Adrenal gland (tissue), 19 donors: ENCODE measurements at places on chromosomes 6 and 20. TPM values are rescaled to one million over a fixed set of nuclear protein-coding genes. Genes with fewer than 3 reads are reported as not detected.

ADGRF5 gene
- 40.6 TPM for total RNA-seq

TBX18 gene
- 3.7 TPM for total RNA-seq

REV3L gene
- total RNA-seq, result 26.1 TPM

CENPW gene
- total RNA-seq, result 1.5 TPM

PNLDC1 gene
- not detected for total RNA-seq

ENPP1 gene
- total RNA-seq, result 18.8 TPM

PDRG1 gene
- total RNA-seq, result 14.6 TPM

RAB32 gene
- total RNA-seq, result 17.9 TPM

HLA-DQB2 gene
- total RNA-seq, result 19.1 TPM

HLA-DRB1 gene
- total RNA-seq, result 152 TPM

TOX2 gene
- total RNA-seq, result 4.5 TPM
